Activated T-cell treated with anti-CD3 and anti-CD28 coated beads for 4 hours (primary cell): ENCODE measurements at places on chromosomes 4 and X.

DNA sequence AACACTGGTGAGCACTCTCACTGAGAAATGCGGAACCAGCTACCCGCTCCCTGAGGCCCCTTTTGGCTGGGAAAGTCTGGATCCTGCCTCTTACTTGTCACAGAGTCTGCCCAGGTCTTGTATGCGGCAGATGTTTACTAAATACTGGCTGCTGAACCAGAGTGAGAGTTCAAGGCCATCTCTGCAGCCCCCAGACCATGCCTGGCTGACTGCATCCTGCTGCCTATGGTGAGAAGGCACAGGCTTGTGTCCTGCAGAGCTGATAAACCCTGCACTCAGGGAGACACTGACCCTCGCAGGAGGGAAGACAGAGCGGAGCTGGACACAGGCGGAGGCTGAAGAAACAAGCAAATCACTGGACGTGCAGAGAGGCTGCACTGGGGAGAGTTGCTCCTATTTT is 46.5 kb downstream of the JAKMIP1 start:
- DNase-seq: no peak

- no peak for DNase-seq
These were observed 198.0 kb downstream of the CBR4 start for GRCh38 chr4:168811786-168812651.

DNA sequence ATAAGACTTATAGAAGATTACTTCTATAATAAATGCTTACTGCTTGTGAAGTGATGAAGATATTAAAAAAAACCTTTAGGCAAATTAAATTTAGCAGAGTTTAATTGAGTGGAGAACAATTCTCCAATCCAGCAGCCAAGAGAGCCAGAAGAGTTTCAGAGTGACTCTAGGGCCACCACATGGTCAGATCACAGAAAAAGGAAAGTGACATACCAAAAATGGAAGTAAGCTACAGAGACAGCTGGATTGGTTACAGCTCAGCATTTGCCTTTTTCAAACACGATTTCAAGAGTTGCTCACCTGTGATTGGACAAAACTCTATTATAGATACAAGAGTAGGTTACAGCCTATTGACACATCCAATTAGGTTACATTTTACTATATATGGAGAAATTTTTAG is 79.0 kb upstream of the TRAM1L1 start:
- DNase-seq: no peak

- no peak for DNase-seq
These were observed 39.7 kb upstream of the PROM1 start for GRCh38 chr4:16123356-16124084.

GRCh38 chr4:40562208-40562607 is 67.5 kb downstream of the RBM47 start:
- DNase-seq: no peak

- DNase-seq: no peak
These were observed 965.4 kb upstream of the GRIA3 start for GRCh38 chrX:122218666-122219065.

DNA sequence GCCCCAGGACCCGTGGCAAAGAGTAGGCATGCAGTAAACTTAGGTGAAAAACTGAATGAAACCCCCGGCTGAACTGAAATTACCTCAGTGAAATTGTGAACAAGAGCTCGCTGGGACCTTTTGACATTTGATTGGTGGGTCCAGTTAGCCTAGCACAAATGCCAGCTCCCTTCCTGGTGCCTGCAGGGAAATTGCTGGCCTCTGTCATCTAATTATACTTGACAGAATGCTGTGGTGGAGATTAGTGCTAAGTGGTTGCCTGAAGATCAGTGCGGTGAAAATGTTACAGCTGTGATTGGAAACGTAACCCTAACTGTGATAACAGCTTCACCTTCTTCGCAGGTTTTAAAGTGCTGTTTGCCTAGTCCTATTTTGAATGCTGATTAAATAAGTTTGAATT is 43.0 kb downstream of the ADD1 start:
- DNase-seq: no peak

GRCh38 chr4:7679406-7680040 is 244.8 kb upstream of the PSAPL1 start:
- no peak for DNase-seq

- DNase-seq: no peak
These were observed 196.0 kb upstream of the DCAF8L1 start for GRCh38 chrX:28177202-28177601.

DNA sequence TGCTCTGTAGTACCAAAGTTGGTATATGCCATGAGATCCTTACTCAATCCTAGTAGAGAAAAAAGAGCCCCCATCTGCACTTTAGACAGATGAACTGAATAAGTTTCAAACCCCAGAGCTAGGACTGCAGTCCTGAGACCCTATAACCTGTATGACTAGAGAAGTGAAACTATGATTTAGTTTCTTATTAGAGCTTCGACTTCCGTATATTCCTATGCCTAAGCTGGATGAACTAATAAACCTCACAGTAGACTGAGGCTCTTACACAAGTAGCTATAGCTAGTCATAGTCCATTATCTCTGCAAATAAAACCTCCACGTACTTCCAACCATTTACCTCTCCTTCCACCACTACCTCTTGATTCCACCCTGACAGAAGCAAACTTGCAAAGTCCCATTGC is 6.3 kb upstream of the OTUD4 start:
- DNase-seq: no peak

DNA sequence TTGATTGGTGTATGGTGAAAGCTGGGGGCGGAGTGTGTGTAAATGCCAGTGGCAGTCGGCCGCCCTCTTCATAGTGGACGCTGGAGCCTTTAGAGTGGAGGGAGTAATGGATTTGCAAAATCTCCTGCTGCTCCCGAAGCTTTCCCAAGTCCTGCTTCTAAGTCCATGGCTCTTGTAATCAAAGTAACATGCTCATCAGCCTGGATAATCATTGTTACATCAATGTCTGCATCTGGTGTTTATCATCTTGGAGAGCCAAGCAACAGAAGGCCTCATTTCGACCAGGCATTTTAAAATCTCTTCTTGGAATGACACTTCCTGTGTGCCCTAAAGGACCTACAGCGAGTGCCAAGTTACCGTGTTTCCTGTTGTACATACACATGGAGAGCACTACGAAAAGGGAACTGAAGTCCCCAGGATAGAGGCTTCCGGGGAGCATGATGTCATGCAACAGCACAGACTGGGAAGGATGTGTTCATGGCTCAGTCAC is 32.2 kb downstream of the UNC5C start:
- DNase-seq: no peak

GRCh38 chr4:164701665-164702064 is 52.3 kb upstream of the SMIM31 start:
- no peak for DNase-seq

DNA sequence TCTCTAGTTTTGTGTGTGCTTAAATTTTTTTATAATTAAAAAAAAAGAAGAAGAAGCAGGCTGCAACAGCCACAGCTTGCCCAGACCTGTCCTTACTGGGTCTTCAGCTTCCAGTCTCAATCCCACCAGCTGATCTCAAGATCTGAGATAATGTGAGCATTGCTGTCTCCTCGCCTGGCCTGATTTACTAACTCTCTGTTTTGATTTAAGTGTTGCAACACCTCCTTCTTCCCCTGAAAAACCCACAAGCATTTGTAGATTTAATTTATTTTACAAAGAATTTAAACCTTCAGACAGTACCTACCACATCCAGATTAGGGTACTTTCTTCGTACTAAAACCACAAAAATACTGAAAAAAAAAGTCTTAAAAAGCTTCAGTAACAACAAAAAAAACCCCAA is 38.0 kb downstream of the FAM241A start:
- DNase-seq: no peak
